ENCODE measurements at places on chromosomes 2 and 18. TPM values are rescaled to one million over a fixed set of nuclear protein-coding genes. Genes with fewer than 3 reads are reported as not detected.

- DNase-seq, result no peak
Observed at GRCh38 chr2:234218266-234219045, 168.0 kb downstream of the SPP2 start.

DNA sequence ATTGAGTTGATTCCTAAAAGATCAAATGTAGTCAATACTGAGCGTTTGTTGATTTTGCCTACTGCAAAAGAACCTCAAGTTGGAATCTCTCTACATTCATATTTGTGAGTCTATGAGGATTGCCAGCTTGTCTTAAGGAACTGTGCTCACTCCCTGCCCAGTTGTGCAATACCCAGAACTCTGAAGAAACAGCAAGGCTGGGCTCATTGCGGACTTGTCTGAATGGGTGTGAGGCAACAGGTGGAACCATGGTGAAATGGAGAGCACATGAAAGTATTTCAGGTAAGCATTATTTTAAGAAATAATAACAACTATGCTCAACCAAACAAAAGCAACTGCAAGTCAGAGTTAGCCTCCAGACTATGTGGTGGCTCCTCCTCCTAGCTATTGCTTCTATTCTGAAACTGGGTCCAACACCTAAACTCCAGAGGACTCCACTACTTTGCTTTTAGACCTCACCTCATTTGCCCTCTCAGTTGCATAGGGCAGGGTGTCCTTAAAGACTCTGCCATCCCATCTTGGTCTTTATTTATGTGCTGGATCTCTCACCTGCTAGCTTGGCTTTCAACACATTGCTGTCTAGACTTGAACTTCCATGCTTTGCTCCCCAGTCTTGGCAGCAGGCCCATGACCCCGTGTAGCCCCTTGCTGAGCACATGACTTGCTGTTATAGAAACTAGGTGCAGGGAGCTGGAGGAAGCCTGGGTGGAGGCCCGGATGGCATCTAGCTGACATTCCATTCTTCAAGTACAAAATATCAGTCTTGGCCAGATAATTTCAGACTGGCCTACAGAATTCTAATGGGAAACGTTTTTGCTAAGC, 94.8 kb upstream of the ARL5A start:
- DNase-seq, result no peak

DNA sequence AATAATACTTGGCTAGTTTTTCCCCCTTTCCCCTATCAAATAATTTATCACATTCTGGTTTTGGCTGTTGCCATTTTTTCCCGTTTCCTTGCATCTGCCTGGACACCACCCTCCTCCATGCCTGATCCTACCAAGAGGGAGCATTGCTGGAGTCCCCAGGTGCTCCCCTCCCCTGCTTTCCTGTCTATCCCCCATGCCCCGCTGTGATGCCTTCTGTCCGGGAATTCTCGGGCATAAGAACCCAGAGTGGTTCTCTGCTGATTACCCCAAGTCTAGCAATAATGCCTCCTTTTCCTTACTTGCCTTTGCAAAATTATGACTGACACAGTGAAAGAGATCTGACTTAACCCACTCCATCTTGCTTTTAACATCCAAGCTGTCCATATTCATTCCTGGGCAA, 248.0 kb upstream of the PXDN start:
- DNase-seq, result no peak

DNA sequence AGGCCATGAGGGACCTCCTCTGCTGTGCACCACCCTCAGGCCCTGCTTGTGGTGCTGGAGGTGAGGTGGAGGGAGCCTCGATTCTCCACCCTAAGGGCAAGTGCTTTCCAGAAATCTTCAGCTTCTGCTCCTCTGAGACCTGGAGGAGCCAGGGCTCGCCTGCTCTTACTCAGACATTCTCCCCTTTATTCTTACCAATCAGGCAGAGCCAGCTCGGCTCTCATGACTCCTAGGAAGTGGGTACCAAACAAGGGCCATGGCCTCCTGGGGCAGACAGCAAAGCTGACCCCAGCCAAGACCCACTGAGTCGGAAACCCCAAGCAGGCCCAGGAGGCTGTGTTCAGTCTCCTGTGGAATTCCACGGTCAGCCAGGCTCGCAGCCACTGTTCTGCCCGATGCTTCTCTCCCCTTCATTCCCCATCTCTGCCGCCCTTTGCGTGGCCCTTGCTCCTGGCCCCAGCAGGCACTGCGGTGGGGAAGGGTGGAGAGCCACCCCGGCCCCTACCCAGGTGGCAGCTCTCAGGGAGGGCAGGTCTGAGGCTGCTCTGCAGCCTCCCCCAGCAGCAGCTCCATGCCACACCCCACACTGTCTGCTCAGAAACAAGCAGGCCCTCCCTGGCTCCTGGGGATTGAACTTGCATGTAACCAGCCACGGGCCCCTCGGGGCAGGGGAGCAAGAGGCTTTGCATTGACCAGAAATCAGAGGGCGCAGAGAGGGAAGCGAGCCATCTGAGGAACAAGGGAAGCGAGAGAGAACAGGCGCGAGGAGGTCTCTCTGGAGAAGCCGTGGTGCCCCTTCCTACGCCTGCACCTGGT, 24.0 kb downstream of the HS1BP3 start:
- DNase-seq, result no peak

DNA sequence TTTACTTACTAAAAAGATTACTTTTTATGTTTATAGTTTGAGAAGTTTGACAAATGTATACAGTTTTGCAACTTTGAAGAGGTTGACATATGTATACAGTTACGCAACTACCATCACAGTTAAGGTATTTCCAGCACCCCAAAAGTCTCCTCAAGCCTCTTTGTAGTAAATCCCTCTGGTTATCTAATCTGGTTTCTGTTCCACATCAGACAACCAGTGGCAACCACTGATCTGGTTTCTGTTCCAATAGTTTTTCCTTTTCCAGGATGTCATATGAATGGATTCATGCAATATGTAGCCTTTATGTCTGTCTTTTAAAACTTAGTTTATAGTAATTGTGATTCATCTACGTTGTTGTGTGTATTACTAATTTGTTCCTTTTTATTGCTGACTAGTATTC, 23.5 kb downstream of the IFIH1 start:
- DNase-seq, result no peak

GRCh38 chr18:77144451-77145118, 12.0 kb upstream of the MBP start:
- no peak for DNase-seq

GRCh38 chr18:59149007-59149406, 9.3 kb downstream of the SEC11C start:
- no peak for DNase-seq

GRCh38 chr2:175010848-175011254, 5.7 kb upstream of the CHN1 start:
- no peak for DNase-seq

- DNase-seq, result no peak
Observed at GRCh38 chr2:62727876-62728566, 22.5 kb downstream of the EHBP1 start.

DNA sequence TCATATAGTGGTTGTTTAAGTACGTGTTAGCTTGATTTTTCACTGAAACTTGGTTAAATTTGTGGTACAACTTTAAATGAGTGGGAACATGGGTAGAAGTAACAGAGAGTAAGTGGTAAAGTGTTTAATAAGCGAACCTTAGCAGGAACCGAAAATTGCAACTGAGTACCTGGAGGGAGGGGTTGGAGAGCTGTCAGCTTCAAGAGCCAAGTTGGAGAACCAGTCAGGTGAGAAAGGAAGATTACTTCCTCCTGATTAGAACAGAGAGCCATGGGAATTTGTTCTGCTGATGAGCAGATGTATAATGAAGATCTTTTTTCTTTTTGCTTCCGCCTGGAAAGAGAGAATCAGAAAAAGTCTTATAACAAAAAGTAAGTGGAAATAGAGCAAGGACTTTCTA, 158.4 kb upstream of the CDH7 start:
- no peak for DNase-seq

DNA sequence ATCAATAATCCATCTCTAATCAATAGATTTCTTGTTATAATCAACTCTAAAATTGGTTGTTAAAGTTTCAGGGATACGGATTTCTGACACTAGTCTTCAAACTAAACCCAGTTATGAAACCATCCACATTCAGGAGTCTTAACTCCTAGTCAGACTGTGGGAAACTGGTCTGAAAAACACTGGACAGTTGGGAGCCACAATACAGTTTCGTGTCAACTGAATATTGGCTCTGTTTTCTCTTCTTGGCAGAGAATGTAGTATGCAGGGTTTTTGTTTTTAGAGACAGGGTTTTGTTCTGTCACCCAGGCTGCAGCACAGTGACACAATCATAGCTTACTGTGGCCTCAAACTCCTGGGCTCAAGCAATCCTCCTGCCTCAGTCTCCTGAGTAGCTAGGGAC, 123.1 kb downstream of the RTTN start:
- DNase-seq, result no peak

DNA sequence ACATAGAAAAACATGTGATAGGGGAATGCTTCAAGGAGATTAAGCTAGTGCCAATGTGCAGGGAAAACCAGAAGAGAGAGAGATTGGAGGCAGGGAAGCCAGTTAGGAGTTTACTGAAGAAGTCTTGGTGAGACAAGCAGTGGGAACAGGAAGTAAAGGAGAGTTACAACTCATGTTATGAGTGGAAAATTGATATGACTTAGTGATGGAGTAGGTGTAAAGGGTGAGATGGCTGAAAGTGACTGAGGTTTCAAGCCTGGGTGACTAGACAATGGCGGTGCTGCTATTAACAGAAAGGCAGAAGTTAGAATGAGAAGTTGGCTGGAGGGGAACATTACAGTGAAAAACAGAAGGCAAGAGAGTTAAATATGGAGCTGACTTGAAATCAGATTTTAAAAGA, 16.5 kb downstream of the DOK1 start:
- DNase-seq, result no peak

DNA sequence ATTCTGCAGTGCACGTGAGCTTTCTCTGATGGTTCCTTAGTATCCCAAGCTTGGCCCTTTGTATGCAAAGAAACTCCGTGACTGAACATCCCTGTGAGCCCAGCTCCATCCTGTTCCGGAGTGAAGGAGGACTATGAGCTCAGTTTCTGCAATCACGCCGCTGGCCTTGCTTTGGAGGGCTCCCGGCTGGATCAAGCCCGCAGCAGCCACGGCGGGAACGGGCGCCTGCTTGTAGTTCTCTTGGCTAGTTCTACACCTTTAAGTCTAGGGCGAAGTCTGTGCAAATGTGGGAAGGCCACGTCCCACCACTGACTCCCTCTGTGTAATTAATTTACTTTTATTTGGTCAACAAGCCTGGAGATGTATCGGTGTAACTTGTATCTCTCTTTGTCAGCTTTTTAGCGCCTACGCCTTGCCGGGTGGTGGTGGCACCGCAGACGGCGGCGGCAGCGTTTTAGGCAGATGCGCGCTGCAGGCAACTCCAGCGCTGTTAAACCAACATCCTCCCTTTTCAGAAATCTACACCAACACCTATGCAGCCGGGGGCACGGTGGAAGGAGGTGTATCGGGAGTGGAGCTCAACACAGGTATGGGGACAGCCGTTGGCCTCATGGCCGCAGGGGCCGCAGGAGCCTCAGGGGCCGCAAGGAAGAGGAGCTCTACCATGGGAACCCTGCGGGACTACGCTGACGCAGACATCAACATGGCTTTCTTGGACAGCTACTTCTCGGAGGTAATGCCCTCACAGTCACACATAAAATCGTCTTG, 34.3 kb downstream of the DSG4 start:
- DNase-seq, result no peak

DNA sequence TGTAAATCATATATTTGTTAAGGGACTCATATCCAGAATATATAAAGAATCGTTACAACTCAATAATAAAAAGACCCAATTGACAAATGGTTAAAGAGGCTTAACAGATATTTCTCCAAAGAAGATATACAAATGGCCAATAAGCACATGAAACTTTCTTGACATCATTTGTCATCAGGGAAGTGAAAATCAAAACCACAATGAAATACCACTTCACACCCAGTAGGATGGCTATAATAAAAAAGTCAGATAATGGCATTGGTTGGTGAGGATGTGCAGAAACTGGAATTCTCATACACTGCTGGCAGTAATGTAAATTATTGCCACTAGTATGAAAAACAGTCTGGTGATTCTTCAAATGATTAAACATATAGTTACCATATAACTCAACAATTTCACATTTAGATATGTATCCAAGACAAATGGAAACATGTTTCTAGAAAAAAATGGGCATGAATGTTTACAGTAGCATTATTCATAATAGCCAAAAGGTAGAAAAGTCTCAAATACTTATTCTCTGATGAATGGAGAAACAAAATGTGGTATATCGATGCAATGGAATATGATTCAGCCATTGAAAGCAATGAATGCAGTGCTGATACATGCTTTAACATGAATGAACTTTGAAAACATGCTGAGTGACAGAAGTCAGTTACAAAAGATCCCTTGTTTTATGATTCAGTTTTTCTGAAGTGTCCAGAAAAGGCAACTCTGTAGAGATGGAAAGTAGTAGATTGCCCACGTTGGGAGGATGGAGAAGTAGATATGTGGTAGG, 304.6 kb upstream of the ZEB2 start:
- no peak for DNase-seq

DNA sequence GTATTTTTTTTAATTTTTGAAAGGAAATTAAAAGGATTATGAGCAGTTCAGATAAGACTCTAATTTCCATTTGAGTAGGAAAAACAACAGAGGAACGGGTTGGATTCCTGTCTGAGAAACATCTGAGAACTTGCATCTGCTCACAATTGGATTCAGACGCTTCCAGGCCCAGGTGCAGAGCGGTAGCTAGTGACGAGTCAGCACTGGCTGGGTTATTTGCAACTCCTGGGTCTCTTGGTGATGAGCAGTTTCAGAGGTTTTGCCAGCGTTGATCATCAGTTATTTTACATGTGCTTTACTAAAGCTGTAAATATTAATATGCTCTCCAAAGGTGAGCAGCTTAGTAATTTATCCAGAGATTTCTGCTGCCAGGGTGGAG, 39.1 kb upstream of the B3GNT7 start:
- peak; percentile 31 for DNase-seq

- no peak for DNase-seq
Observed at GRCh38 chr2:86632672-86633071, 9.0 kb upstream of the RNF103 start.

GRCh38 chr2:67486041-67486796, 89.1 kb downstream of the ETAA1 start:
- DNase-seq, result peak; percentile 32

DNA sequence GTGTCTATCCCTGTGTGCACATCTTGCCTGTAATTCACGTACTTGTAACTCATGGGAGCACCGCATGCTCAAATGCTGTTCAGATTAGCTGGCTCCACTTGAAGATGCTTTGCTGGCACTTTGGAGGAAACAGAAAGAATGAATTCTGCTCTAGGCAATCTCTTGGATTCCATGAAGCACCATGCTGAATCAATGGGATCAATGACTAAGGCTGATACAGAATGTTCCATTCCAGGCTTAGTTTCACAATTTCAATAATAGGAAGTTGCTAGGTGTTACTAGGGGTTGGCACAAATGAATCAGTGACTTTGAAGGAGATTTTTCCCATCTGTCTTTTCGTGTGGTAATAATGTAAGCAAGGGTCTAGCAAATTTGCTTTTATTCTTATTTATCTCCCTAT, 328.8 kb downstream of the OSR1 start:
- no peak for DNase-seq

GRCh38 chr18:49904871-49905555, 91.7 kb upstream of the ACAA2 start:
- no peak for DNase-seq

BMP10 gene
- total RNA-seq, result not detected

ORMDL1 gene
- 39.2 TPM for total RNA-seq

CDK15 gene
- 33.0 TPM for total RNA-seq

HAAO gene
- not detected for total RNA-seq

YES1 gene
- total RNA-seq, result 62.0 TPM

TXNDC2 gene
- total RNA-seq, result 0.18 TPM

NEU4 gene
- total RNA-seq, result not detected

DHRS9 gene
- total RNA-seq, result not detected

ALPI gene
- total RNA-seq, result not detected

STARD6 gene
- 0.28 TPM for total RNA-seq
